Naive thymus-derived CD8-positive, alpha-beta T cell (primary cell): ENCODE measurements at places on chromosomes 2 and 18.

- DNase-seq: no peak
These were observed 100.4 kb upstream of the ZBTB14 start for GRCh38 chr18:5395860-5396448.

DNA sequence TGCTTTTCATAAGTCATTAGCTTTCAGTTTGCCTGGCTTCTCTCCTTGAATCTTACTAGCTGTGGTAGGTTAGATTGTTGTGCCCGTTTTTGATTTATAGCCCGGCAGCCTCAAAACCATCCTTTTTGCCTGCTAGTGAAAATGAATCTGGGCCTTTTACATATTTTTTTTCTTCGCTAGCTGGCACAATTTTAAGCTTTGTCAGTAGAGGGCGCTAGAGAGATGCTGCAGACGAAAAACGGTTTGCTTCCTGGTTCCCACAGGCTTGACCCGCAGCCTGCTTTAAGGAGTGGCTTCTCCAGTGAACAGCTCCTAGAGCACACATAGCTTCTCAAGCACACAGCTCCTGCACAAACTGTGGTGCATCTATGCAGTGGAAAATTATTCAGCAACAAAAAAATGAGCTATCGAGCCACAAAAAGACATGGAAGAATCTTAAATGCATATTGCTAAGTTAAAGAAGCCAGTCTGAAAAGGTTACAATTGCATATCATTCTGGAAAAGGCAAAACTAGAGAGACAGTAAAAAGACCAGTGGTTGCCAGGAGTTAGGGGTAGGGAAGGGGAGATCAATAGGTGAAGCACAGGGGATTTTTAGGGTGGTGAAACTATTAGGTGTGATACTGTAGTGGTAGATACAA, 47.9 kb downstream of the E2F6 start:
- no peak for DNase-seq

DNA sequence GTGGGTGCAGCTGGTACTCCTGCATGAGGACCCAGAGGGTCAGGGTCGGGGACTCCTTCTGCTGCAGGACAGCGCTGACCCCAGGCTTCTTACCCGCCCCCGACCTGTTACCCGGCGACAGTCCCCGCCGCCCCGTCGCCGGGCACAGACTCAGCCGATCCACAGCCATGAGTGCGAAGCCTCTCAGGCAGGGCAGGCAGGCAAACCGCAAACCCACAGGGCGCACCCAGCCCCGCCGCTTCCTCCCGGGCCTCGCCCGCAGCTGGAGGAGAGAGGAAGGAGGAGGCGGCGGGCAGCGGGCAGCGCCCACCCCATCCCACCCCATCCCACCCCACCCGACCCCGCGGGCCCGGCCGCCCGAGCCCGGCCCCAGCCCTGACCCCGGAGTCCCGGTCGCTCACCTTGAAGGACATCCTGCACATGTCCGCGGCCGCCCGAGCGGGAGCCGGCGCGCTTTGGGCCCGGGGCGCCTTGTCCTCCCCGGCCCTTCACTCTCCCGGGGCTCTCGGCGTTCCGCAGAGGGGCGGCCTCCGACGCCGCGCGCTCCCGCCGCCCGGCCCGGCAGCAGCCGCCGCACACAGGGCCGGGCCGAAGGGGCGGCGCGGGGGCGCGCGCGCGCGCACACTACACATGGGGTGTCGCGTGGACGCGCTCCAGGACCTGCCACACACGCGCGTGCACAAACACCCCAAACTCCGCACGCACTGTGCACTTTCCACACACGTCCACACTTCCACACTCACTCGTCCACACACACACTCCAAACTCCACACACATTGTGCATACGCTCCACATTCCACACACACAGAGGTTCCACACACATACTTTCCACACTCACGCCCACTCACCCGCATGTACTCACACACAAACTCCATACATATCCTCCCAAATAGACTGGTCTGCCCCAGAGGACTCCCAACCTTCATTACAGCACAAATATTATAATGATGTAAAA, at the start of gene ANKRD29:
Gene ANKRD29 (minus strand): TSS at position 603 of the 955 bp plus-strand sequence. CDS start 181 bp downstream, at position 422.
- peak; percentile 57 for DNase-seq

- DNase-seq: no peak
These were observed 387.3 kb downstream of the PLCL1 start for GRCh38 chr2:198191651-198192050.

- DNase-seq: no peak
These were observed 1.7 kb downstream of the CDK15 start for GRCh38 chr2:201808027-201808426.

GRCh38 chr2:195659982-195660890, 3.2 kb downstream of the SLC39A10 start:
- DNase-seq: peak; percentile 61

- DNase-seq: no peak
These were observed 8.8 kb upstream of the AQP4 start for GRCh38 chr18:26874283-26874682.

DNA sequence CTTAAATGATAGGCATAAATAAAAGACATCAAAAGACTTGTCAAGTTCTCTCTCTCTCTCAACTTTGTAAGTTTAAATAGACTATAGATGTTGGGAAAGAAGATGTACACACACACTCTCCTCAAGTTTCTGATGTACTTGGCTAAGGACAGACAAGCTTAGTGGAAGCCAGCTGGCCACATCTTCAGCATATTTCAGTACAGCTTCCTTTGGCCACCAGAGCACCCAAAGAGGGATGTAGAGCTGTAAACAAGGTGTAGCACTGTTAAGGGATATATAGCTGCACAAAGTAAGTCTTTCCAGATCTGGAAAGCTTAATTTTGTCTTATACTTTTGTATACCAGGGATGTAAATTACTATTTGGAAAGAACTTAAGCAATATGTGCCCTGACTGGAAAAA, 64.3 kb upstream of the MSTN start:
- no peak for DNase-seq

DNA sequence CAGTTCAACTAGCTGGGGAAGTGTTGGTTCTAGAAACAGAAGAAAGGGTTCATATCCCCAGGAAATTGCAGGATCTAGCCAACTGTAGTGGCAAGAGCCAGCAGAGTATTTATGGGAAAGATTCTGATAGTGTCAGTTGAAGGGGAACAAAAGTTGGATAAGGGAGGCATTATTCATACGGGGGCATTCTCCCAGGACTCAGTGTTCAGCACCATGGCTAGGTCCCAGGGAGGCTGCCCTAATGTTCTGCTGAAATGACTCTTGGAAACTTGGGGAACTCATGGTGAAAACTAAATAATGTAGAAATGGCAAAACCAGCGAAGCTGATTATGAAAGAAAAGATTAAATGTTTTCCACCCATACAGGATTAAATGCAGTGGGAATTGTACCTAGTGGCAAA, 543.7 kb downstream of the TRIB2 start:
- no peak for DNase-seq

GRCh38 chr18:24662412-24662821, 202.0 kb downstream of the HRH4 start:
- DNase-seq: no peak

DNA sequence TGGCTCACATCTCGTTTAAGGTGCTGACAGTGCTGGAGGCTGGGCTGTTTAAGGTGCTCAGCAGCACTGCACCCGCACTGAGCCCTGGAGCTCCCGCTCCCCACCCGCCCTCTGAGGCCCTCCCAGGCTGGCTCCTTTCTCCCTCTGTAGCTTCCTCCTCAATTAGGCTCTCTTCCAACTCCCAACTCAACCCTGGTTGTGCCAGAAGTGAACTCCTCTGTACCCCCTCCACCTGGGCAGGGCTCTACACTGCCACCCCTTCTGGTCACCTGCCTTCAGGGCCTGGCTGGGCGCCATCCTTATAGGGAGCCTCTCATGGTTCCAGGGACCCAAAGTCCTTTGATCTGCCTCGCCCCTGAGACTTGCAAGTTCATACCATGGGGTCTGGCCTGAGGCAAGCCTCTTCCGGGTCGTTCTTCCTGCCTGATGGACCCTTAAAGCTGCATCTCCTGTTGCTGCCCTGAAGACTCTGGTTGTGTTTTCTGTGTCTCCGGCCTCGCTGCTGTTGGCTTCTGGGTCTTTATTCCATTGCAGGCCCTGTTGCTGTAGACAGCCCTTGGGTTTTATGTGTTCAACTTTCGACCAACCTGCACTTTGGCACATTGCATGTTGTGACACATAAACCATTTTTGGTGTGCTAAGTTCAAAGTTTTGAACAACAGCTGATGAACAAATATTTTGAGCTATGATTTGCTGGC, 199.6 kb downstream of the LDLRAD4 start:
- DNase-seq: no peak

DNA sequence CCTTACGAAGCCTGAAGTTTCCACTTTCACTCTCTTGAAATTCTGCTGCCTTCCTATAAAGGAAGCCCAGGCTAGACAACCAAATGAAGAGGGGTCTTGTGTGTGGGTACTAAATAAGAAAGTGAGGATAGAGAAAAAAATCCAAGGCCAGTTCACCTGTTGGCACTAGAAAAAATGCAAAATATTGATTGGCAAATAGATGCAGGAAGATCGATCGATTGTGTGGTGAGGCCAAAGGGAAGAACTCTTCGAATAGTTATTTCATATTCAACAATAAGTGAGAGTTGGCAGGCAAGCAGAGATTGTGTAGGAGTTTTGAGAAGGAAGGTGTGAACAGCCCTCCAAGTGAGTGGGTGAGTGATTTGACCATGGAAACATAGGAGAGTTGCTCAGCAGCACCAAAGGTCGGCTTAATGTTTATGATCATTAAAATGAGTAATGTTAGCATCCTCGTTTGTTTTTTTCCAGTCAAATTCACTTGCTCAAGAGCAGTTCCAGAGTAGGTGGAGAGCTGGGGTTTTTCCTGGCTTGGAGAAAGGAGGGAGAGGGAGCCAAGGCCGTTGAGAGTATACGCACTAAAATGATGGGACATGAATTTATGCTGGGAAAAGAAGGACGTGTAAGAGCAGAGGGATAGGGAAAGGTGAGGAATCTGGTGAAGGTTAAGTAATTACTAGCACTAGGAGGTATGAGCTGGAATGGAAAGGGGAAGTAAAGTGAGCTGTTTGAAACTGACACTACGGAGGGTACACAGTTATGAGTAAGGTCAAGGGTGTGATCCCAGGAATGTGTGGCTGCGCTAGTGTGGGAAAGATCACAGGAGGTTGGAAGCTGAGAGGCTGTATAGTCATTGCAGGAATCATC, 1.1 kb upstream of the NAPG start:
- DNase-seq: no peak

GRCh38 chr2:46269001-46269400, 28.2 kb upstream of the EPAS1 start:
- no peak for DNase-seq

DNA sequence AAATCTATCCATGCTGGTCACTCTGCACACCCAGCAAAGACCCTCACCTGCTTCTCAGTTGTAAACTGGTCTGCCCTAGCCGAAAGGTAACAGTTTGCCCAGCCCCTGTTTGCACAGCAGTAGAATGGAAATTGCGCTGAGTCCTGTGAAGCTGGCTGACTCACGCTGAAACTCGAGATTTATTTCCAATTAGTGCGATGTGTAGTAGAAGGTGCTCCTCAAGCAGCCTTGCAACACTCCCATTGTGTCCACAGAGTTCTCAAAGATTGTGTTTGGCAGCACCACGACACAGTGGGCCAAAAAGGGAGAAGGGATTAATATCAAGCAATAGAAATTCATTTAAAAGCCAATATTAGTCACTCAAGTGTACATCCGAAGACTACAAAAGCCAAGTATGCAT, 21.7 kb upstream of the APCDD1 start:
- DNase-seq: no peak
